Liver (tissue), 10 donors: ENCODE measurements at places on chromosomes 11 and 22. TPM values are rescaled to one million over a fixed set of nuclear protein-coding genes. Genes with fewer than 3 reads are reported as not detected.

Gene CBX7
- total RNA-seq = 15.9 TPM

Gene GGTLC2
- not detected for total RNA-seq

Gene IL10RA
- total RNA-seq = 11.6 TPM

Gene ADM2
- total RNA-seq = 1.8 TPM

Gene UBQLNL
- 0.05 TPM for total RNA-seq

Gene APOL5
- total RNA-seq = not detected

Gene TMPRSS6
- total RNA-seq = 12.6 TPM

Gene IFITM1
- 37.4 TPM for total RNA-seq

Gene PKDREJ
- total RNA-seq = under 0.01 TPM

Gene HSPB2
- not detected for total RNA-seq

Gene OR8D1
- total RNA-seq = not detected

Gene SNAP29
- total RNA-seq = 10.5 TPM

Gene CBLIF
- total RNA-seq = not detected

Gene NRGN
- 1.7 TPM for total RNA-seq

Gene BATF2
- total RNA-seq = 1.2 TPM

Gene CASP5
- total RNA-seq = 0.75 TPM

Gene OR5AS1
- not detected for total RNA-seq

Gene ARHGAP32
- total RNA-seq = 2.4 TPM

Gene DGCR2
- total RNA-seq = 30.0 TPM
